Daoy (cell line): ENCODE measurements at places on chromosomes 2 and 18. TPM values are rescaled to one million over a fixed set of nuclear protein-coding genes. Genes with fewer than 3 reads are reported as not detected.

DNA sequence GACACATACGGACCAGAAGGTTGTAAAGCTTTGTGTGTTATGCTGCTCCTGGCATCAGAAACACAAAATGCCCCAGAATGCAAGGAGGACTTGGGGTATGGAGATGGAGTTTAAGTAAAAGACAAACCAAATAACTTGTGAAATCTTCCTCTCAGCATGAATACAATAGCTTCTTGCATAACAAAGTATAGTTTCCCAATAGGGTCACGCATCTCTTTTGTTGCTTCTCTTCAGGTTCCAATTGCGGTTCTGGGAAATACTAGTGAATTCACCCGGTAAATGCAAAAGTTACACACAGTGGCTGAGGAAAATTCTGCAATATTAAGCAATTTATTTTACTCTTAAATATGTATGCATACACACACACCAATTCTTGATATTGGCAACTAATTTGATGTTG is 339.2 kb upstream of the EPHA4 start:
- no peak for DNase-seq

DNA sequence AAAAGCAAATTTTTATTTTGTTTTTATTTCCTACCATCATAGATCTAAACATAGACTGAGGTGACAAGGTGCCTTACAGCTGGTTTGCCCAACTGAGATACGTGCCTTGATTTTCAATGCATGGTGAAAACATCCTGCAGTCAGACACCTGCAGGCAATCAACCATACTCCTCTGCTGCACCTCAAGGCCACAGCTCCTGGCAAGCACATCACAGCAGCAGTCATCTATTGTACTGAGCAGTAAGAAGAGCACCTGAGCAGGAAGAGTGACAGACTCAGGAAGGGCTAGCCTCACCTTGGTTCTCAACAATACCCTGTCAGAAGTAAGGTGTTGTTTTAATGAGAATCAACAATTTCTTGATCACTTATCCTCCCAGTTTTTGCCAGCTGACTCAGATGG is 1206.8 kb upstream of the NRXN1 start:
- no peak for DNase-seq

DNA sequence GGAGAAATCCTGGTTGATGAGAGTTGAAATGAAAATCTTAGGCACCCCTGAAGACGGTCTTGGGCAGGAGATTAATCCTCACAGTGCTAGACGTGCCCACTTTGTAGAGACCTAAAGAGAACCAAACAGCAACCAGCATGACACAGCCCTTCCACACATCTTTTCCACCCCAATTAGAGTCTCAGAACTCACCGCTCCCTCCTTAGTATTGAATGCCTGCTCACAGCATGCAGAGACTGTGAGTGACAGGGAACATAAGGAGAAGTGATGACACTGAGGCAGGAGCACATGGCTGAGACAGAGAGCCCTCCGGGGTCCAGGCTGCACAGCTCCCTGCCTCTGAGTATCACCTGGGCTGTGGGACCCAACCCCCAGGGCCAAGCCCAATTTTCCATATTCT is 367.6 kb downstream of the EIPR1 start:
- DNase-seq: no peak

DNA sequence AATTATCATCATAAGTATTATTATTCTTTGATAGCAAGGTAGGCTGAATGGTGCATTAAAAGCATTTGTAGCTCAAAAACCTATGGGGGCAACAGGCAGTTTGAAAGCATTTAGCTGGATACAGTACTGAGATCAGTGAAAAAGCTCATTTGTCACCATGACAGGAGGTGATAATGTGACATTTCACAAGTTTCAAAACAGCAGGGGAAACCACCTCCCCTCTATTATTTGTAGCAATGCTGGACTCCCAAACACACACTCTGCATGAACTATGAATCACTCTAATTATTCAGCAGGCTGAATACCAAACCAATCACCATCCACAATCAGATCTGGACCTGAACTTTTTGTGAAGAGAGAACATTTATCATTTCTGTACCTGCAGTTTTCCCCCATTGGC is 63.4 kb downstream of the MYO5B start:
- peak; percentile 25 for DNase-seq

DNA sequence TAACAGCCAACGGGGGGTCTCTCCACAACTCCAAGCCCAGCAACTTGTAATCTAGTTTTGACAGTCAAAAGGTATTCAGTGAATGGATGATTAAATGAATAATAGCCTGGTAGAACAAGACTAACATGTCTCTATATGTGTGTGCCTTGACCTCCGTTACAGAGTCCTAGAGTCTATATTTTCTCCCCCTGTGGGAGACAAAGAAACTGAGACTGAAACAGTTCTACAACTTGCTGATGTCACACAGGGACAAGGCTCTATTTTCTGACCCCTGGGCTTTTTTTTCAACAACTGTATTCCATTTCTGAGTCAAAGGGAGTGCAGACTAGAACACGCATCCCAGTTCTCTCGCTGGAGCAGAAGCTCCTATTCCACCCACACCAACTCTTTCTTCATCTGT is 223.6 kb upstream of the AGAP1 start:
- no peak for DNase-seq

GRCh38 chr2:73896362-73897239 is 3.8 kb downstream of the ACTG2 start:
- DNase-seq: peak; percentile 80

DNA sequence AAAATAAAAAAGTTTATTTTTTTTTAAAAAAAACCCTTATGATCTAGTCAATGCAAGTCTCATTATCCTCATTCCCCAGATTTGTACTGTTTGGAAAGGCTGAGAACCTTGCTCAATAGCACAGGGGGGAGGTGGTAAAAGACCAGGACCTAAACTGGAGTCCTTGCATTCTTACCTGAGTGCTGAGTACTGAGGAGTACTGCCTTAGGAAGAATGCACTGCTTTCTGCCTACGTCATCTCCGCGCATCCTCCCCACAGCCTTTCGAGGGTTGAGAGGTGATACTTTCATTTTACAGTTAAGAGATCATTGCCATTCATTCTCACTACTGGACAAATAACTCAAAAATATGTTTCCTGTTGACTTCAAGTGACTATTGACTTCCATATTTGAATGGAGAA is 73.8 kb downstream of the MAP3K20 start:
- no peak for DNase-seq

DNA sequence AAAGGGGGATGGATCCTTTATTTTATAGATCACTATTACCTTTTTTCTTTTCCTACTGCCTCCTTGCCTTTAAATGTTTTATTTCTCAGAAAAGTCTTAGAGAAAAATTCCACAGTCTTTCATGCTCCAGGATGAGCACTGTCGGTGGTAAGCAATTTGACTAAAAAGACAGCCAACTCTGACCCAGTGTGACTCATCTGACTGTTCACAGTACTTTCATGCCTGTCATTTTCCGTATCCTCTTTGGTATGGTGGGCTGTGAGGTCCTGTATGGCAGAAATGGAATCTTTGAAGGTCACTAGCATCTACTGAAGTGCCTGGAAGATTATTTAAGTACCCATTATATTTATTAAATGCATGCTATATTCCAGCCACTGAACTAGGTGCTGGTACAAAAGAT is 2.1 kb upstream of the RFTN2 start:
- DNase-seq: peak; percentile 37

DNA sequence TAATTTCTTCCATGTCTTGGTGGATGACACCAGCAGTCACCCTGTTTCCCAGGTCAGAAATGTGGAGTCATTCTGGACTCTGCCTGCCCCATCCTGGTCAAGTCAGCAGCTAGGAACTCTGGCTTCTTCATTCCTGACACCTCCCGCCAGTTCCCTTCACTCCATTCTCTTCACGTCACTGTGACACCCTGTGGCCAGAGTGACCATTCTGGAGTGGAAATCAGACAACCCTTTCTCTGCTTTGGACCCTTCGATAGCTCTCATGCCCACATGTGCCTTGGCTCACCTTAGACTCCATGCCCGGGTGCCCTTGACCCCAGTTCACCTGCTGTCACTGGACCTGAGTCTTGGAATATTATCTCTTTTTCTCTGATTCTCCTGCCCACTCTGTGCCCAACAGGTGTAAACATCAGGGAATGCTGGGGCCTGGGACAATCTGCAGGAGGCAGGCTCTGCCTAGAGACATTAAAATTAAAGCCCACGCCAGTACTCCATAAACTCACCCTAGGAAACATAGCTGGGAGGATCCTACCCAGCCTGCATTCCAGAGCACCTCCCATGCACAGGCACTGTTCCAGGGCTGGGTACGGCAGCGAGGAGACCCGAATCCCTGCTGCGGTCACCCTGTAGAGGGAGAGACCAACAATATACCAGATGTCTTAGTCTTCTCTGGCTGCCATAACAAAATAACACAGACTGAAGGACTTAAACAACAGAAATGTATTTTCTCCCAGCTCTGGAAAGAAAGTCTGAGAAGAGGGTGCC is 41.1 kb upstream of the FAHD2A start:
- DNase-seq: no peak

DNA sequence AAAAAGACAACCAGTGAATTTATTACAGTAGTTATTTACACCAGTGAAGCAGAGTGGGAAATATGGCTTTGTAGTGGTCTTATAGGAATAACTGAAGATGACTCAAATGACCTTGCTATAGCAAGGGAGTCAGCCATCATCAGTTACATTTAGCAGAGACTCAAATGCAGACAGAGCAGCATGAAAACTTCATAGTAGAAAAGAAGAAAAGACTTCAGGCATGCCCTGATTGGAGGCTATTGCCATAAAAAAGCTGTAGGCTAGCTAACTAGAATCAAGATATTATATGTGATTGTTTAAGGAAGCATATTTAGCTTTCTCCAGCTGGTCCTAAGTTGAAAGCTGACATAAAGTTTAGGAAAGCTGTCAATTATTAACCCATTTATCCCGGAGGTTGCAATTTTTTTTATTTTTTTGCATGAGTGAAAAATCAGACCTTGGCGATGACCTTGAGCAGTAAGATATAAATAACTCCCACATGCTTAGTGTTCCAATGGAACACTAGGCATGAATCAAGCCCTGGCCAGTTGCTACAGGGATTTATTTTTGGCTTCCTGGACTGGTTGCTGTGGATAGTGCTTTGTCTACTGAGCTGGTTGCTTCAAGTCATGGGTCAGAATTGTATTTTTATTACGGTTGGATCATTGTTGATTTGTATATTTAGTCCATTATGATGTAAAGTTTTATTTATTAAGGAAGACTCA is 675.6 kb upstream of the VRK2 start:
- no peak for DNase-seq

GRCh38 chr18:46630160-46630559 is 26.9 kb downstream of the LOXHD1 start:
- peak; percentile 38 for DNase-seq

DNA sequence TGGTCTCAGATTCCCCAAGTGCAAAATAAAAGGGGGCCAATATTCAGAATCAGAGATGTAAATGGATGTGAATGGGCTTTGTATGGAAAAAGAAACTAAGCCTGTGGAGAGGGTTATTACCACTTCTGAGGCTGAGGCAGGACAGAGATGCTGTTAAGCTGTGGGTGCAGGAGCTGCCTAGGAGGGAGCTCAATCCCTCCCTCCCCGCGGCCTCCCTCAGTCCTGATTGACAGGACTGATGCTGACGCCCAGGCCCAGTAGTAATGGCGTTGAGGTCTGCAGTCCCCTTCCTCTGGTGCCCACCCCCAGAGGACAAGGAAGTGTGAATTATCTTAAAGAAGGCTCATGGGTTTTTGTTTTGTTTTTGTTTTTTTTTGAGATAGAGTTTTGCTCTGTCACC is 40.4 kb downstream of the PSD4 start:
- DNase-seq: no peak

- DNase-seq: peak; percentile 27
These were observed 17.1 kb downstream of the DYNAP start for GRCh38 chr18:54608028-54608642.

GRCh38 chr2:174395969-174396630 is 570 bp downstream of the SCRN3 start:
- peak; percentile 3 for DNase-seq

GRCh38 chr2:157935378-157935906 is 59.3 kb upstream of the ACVR1 start:
- no peak for DNase-seq

DNA sequence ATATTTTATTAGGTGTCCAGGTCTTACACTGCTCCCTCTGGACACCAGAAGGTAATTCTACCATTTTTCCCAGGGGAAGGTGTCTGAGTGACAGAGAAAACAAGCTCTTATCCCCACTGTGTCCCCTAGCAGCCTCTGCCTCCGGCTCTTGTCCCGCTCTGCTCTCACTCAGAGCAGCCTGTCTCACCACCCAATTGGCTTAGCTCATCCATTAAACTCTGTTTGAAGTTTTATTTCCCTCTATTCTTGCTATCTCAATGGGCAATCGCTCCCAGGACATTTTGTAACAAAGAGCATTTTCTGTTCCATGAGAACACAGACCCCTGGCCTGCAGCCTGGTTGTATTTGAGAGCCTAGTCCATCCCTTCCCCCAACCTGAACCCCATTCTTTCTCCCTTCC is 90.6 kb upstream of the LDAH start:
- no peak for DNase-seq

GRCh38 chr2:15664273-15665066 is 72.8 kb downstream of the DDX1 start:
- DNase-seq: no peak

DNA sequence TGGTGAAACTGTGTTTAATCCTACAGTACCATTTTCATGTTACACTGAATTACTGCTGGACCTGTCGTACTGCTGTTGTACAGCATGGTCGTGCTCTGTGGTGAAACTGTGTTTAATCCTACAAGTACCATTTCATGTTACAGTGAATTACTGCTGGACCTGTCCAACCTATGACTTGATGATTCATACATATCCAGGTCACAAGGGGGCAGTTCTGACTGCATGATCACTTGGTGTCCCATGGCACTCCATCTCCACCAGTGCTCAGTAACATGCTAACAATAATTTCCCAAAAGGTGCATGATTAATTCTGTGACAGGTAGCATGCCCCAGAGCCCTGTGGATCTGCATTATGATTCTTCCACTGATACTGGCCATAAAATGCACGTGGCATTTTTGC is 101.6 kb downstream of the ADCYAP1 start:
- no peak for DNase-seq

Gene FEV
- total RNA-seq: 0.34 TPM in 1 of 2 replicates, not detected in the other

Gene IL36G
- total RNA-seq: 0.80 TPM in 1 of 2 replicates, not detected in the other

Gene B4GALT6
- total RNA-seq: 5.8 and 6.0 TPM in 2 replicates

Gene LINC00305
- total RNA-seq: not detected in 2 replicates

Gene RAB27B
- 0.77 and 1.1 TPM in 2 replicates for total RNA-seq

Gene ITGAV
- 118 and 128 TPM in 2 replicates for total RNA-seq

Gene NT5DC4
- not detected in 2 replicates for total RNA-seq

Gene IL1A
- total RNA-seq: 26.0 and 29.8 TPM in 2 replicates

Gene NTSR2
- not detected in 2 replicates for total RNA-seq

Gene MRPL19
- 88.3 and 104 TPM in 2 replicates for total RNA-seq

Gene ABHD1
- total RNA-seq: 1.7 TPM in 1 of 2 replicates, not detected in the other

Gene SLC9A4
- total RNA-seq: not detected in 2 replicates

Gene GPR75
- total RNA-seq: 1.0 and 2.8 TPM in 2 replicates

Gene RGPD3
- total RNA-seq: 0.06 and 0.80 TPM in 2 replicates

Gene TUBA3E
- total RNA-seq: 1.0 and 3.5 TPM in 2 replicates

Gene TUBB6
- total RNA-seq: 231 and 254 TPM in 2 replicates
